Stimulated activated CD4-positive, alpha-beta T cell treated with anti-CD3 and anti-CD28 coated beads, Interleukin-2, amount 100 ng/mL, for 24 hours (primary cell): ENCODE measurements at places on chromosomes 3 and 15.

DNA sequence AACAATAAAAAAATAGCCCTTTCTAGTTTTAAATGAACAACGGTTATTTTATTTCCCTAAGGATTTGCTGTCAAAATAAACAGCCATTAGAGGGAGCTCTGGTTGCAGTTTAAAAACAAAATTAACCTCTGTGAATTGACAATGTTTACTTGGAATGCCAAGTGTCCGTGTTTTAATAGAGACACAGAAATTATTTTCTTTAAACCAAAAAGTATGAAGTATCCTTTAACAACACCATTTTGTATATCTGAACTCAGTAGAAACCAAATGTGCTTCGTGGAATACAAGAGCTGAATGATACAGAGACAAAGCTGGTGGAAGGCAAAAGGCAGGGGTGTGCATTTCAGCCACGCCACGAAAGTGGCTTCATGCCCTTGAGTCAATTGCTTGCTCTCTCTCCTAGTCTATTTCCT, 74.4 kb downstream of the MOBP start:
- no peak for DNase-seq

GRCh38 chr15:50996641-50997040, 88.2 kb downstream of the AP4E1 start:
- DNase-seq: no peak

DNA sequence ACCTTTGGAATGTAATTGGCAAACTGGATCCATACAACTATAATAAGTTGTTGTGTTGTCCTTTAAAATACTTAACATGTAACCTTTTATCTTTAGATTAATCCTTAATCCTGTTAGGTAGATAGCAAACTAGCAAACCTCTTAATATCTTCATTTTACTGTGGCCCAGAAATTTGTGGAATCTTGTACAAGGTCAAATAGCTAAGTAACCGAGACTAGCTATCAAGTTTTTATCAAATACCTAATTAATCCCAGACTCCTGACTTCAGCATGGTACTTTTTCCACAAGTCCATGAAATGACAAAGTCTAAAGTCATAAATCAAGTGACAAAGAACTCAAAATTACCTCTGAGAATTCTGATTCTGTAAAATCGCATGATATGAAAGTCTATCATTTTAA, 4.4 kb downstream of the GATM start:
- no peak for DNase-seq

GRCh38 chr3:194250098-194251002, 100.8 kb downstream of the CPN2 start:
- DNase-seq: no peak

- DNase-seq: no peak
Measured at GRCh38 chr3:142007710-142008399, 131.4 kb downstream of the ATP1B3 start.

GRCh38 chr15:60009124-60009960, 5.2 kb downstream of the FOXB1 start:
- DNase-seq: no peak

- DNase-seq: no peak
Measured at GRCh38 chr3:156620901-156621300, 53.5 kb upstream of the TIPARP start.

GRCh38 chr3:188064831-188065493, 89.0 kb upstream of the LPP start:
- no peak for DNase-seq

GRCh38 chr3:136186846-136187245, 9.3 kb downstream of the MSL2 start:
- no peak for DNase-seq

GRCh38 chr15:42528970-42529369, 19.6 kb downstream of the LRRC57 start:
- no peak for DNase-seq

DNA sequence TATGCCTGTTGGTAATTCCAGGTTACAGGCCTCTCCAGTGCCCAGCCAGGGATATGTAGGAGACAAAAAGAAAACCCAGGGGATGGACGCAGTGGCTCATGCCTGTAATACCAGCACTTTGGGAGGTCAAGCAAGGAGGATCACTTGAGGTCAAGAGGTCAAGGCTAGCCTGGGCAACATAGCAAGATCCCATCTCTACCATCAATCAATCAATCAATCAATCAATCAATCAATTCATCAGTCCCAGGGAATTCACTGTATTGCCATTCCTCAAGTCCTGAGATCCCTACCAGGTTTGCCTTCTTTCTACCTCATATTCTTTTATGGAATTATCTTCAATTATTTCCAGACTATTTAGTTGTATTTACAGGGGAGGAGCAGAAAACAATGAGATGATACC, 82.2 kb downstream of the DHX30 start:
- DNase-seq: no peak

DNA sequence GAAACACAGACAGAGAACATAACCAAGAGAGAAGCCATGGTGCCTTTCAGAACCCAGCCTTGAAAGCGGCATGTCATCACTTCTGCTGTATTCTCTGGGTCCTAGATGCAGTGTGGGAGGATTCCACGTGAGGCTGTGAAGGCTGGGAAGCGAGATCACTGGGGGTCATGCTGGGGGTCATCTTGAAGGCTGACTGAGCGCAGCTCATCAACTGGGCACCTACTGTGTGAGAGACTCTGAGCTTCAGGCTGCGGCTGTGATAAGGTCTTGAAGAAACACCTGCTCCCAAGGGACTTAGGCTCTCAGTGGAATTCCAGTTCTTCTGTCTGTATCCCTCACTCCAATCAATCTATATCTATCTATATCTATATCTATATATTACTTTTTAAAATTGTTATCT, 91.8 kb upstream of the KLF13 start:
- no peak for DNase-seq

GRCh38 chr3:127113571-127113891, 79.4 kb upstream of the PRR23E start:
- DNase-seq: no peak

DNA sequence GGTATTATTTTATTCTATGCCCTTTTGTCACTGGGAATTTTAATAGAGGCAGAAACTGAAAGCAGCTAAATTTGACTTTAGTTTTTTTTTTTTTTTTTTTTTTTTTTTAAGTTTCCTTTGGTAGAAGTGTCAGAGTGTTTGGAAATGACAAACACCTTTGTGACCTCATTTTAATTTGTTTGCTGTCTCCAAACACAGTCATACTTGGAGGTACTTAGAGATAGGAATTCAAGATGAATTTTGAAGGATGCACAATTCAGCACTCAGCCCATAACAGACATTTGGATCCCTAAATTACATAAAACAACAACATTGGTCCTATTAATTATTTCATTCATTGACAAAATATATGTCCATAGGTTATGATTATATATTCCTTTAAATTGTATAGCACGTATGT, 43.4 kb upstream of the NAALADL2 start:
- no peak for DNase-seq

DNA sequence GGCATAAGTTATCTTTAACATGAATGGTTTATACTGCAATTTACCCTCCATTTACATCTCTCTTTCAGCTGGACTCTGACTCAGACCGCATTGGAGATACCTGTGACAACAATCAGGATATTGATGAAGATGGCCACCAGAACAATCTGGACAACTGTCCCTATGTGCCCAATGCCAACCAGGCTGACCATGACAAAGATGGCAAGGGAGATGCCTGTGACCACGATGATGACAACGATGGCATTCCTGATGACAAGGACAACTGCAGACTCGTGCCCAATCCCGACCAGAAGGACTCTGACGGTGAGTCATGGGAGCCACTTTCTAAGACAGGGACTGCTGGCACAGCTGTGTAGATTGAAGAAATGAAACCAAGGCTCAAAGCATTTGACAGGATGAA, 11.6 kb downstream of the THBS1 start:
- no peak for DNase-seq

DNA sequence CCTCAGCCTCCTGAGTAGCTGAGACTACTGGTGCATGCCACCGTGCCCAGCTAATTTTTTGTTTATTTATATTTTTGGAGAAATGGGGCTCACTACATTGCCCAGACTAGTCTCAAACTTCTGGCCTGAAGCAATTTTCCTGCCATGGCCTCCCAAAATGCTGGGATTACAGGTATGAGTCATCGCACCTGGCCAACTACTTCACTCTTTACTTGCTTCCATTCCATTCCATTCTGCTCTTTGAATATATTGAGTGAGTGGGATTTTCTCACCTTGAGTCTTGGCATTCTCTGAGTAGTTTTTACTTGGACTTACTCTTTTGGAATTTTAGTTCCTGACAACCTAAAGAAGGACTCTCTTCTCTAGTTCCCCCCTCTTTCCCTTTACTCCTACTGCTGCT, 93.8 kb upstream of the UNC13C start:
- no peak for DNase-seq

GRCh38 chr3:32782407-32782806, 35.4 kb upstream of the TRIM71 start:
- DNase-seq: no peak

GRCh38 chr3:177330779-177331178, 133.5 kb upstream of the TBL1XR1 start:
- DNase-seq: no peak

DNA sequence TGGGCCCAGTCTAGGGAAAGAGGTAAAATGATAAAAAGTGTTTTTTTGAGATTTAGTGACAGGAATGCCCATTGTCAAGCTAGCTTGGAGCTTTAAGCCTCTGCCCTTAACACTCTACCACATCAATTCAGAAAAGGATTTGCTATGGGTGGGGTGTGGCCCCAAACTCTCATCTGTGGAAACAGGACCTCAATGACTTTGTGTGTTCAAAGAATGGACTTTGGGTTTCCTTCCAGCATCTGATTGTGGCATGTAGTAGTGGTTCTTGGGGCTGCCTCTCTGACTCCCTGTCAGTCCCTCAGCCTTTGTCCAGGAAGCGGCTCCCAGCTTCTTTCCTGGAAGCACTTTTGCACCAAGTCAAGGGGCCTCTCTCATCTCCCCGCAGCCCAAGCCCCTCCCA, 56.1 kb downstream of the CCNL1 start:
- DNase-seq: no peak

GRCh38 chr3:16724487-16724886, 119.3 kb upstream of the DAZL start:
- DNase-seq: no peak

DNA sequence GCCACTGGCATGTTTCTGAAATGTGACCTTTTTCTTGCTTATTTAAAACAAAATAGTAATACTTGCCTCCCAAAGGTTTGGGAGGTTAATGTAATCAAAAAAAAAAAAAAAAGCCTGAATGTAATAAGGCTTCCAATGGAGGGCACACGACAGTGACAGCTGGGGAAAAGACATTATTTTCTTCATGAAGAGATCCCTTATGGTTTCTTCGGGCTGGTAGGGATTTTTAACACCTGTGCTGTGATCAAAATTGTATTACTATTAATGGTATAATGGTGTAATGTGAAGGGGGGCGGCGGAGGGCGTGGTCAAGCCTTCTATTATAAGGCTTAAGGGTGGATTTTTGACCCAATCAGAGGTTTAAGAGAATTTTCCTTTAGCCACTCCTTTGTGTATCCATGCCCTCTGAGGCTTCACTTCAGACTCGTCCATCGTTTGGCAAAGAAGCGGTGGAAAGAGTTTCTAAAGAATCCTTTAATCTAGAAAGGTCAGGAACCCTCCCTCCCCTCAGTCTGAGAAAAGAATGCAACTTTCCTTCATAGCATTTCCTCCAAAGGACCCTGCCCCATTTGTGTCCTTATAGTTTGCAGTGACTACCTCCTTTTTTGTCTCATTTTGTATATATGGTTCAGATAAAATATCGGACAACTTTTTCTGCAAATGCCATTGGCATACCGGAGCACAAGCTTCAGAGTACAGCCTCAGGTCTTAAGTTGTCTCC, 89.5 kb upstream of the CHD2 start:
- DNase-seq: peak; percentile 69

GRCh38 chr3:101167376-101167775, 153.0 kb downstream of the IMPG2 start:
- no peak for DNase-seq

DNA sequence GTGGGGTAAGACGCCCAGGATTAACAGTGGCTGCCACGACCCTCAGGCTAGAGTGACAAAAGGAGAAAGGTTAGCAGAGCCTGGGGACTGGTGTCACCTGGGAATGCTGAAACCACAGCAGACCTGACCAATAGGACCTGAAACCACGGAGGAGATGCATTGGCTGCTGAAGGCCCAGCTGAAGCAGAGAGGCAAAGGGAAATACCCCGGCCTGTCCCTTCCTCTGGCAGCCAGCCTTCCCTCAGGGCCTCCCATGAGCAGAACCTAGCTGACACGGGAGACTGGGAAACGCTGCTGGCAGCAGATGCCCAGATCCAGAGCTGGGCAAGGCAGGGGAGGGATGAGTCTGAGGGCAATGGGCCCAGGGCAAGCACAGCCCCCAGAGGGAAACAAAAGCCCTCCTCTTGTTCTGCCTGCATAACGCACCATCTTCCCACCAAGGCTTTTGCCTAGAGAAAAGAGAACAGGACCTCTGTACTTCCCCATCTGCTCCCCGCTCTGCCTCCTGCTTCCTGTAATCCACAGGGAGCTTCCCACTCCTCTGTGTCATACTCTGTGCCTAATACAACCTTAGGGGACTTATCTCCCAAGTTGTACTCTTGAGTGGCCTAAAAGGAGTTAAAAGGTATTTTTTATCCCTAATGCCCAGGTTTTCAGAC, 216.2 kb downstream of the ABHD5 start:
- DNase-seq: no peak

GRCh38 chr3:149203758-149204157, 17.9 kb downstream of the CP start:
- DNase-seq: no peak

DNA sequence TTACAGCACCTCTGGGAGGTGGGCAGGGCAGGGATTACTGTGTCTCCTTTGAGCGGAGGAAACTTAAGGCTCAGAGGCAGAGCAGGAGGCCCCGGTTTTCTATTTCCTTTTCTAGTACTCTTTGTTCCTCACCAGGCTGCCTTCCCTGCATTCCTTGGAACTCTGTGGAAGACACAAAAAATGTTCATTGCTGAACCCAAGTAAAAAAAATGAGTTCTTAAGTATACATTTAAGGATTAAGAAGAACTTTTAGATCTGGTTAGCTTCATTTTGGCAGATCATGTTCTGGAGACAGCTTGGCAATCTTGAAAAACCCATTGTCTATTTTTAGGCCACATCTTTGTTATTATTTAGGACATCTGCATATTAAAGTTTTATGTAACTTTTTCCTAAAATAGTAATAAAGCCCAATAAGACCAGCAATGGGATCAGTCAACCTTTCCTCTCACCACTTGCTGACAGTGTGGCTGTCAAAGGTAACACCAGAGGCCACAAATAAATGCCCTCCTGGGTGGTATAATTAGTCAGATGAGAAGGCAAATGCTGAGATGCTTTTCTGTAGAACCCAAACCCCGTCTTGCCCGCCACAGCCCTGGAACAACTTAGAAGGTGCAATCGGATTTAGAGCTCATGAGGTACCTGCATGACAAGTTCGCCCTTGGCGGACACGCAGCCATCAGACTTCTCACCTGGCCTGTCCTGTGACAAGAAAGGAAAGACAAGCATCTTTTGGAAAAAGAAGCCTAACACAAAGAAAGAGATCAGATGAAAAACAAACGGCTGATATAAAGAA, 97.2 kb downstream of the DGKG start:
- DNase-seq: no peak
